Activated CD4-positive, alpha-beta T cell treated with anti-CD3 and anti-CD28 coated beads, Interleukin-2, amount 10 ng/mL, durations not matched to agents 7 days and 5 days (primary cell): ENCODE measurements at places on chromosomes 7 and 10. TPM values are rescaled to one million over a fixed set of nuclear protein-coding genes. Genes with fewer than 3 reads are reported as not detected.

The TMUB1 gene
- 73.7 TPM for total RNA-seq

The SLC16A9 gene
- total RNA-seq, result 0.08 TPM

The SFTPA1 gene
- total RNA-seq, result not detected

The OPALIN gene
- not detected for total RNA-seq

The MLXIPL gene
- not detected for total RNA-seq

The LAMTOR4 gene
- total RNA-seq, result 124 TPM

DNA sequence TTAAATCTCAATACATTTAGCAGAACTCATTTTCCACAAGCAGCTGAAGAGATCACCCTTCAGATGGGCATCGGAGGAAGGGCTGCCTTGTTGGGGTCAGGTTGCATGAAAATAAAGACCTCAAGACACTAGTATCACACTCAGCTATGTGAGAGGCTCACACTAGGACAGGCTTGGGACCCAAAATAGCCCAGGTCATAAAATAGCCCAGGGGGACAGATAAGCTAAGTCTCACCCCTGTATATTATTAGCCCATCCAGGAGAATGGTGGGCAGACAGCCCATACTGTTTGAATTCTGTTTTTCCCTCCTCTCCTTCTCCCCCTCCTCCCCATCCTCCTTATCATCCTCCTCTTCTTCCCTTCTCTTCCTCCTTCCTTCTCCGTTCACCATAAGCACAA lies 415.1 kb upstream of the C7orf33 start:
- H3K36me3 ChIP-seq, result no peaks in the 10 kb centered on the region
- H3K4me3 ChIP-seq, result no peak overlapping the region
- H3K27me3 ChIP-seq, result no peaks in the 10 kb centered on the region
- no peak overlapping the region for H3K27ac ChIP-seq

- DNase-seq, result no peak
- no peak overlapping the region for H3K4me3 ChIP-seq
- H3K27me3 ChIP-seq, result peaks cover 88% of the 10 kb centered on the region
- H3K27ac ChIP-seq, result peak overlapping the region; percentile 79
Observed at GRCh38 chr7:101172005-101172853, 6.9 kb upstream of the VGF start.

DNA sequence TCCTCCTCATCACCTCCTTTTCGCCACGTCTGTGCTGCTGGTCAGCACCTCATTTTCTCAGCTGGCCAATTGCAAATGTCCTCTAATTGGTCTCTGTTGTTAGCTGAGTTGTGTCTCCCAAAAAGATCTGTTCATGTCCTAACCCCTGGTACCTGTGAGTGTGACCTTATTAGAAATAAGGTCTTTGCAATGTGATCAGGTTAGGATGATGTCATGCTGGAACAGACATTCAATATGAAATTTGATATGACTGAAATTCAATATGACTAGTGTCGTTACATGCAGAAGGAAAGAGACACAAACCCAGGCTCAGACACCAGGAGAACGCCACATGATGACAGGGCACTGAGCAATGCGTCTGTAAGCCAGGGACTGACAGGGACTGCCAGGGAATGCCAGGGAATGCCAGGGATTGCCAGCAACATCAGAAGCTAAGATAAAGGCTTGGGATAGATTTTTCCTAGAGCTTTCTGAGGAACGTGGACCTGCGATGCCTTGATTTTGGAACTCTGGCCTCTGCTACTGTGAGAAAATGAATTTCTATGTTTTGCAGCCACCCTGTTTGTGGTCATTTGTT lies 77.5 kb upstream of the CXCL12 start:
- H3K27ac ChIP-seq, result no peak overlapping the region
- DNase-seq, result no peak
- H3K4me1 ChIP-seq, result no peaks in the 10 kb centered on the region
- H3K27me3 ChIP-seq, result peaks cover 2% of the 10 kb centered on the region
- H3K36me3 ChIP-seq, result no peaks in the 10 kb centered on the region
- no peak overlapping the region for H3K4me3 ChIP-seq

GRCh38 chr7:2282185-2282751 lies 32.0 kb downstream of the SNX8 start:
- H3K36me3 ChIP-seq, result no peaks in the 10 kb centered on the region
- no peak overlapping the region for H3K27ac ChIP-seq
- peaks cover 5% of the 10 kb centered on the region for H3K4me1 ChIP-seq

- peaks cover 6% of the 10 kb centered on the region for H3K27me3 ChIP-seq
- no peaks in the 10 kb centered on the region for H3K4me1 ChIP-seq
- no peak for DNase-seq
Observed at GRCh38 chr10:80770239-80770638, 232.5 kb downstream of the SH2D4B start.

DNA sequence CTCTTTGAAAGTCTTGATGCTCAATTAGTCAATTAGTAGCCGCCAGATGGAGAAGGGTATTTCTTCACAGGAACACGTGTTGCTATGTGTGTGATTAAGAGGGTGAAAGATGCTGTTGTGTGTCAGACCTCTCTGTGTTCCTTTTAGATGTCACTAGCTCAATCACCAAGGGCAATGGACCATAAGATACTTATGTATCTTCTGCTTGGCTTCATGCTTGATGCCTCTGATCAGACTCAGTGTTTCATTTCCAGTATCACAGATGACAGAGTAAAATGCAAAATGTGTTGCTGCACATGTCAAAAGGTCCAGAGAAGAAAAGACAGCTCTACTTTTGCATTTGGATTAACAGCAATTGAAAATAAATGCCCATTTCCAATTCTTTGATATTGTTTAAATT lies 865.9 kb downstream of the CNTNAP2 start:
- H3K27ac ChIP-seq, result no peak overlapping the region
- H3K27me3 ChIP-seq, result no peaks in the 10 kb centered on the region
- no peaks in the 10 kb centered on the region for H3K4me1 ChIP-seq
- no peak overlapping the region for H3K4me3 ChIP-seq
- DNase-seq, result no peak

DNA sequence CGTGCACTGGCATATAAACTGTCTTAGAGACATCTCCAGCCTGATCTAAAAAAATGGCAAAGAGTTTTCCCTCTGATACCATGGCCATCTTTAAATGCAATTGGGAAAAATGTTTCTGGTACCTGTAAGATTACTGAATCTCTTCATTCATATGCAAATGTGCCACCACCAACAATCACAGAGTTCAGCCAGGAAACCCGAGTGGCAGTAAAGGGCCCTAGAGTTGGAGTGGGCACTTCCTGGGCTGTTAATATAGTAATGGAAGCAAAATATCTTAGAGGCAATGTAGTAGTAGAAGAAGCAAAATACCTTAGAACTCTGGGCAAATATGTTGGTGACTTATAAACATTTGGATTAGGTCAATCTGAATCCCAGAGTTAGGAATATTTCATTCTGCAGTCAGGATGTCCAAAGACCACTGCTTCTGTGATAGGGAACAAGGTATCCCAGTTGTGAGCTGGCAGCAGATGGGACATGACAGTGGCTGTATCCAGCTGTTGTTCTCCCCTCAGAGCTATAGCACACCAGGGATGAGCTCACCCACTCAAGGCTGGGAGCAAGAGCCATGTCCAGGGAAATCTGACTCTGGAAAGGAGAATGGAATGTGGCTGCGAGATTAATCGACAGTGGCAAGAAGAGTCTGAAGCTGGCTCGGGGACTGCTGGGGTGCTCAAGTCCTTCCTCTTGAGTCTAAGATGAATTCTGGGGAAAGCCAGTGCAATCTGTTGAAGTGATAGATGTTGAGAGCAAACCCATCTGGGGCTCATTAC lies 332.1 kb downstream of the PHTF2 start:
- H3K36me3 ChIP-seq, result no peaks in the 10 kb centered on the region
- H3K27me3 ChIP-seq, result peaks cover 2% of the 10 kb centered on the region
- no peak overlapping the region for H3K4me3 ChIP-seq
- H3K27ac ChIP-seq, result no peak overlapping the region
- no peaks in the 10 kb centered on the region for H3K4me1 ChIP-seq
- DNase-seq, result no peak

- peaks cover 51% of the 10 kb centered on the region for H3K4me1 ChIP-seq
- DNase-seq, result no peak
- H3K4me3 ChIP-seq, result peak overlapping the region; percentile 97
- H3K27me3 ChIP-seq, result no peaks in the 10 kb centered on the region
- peaks cover 10% of the 10 kb centered on the region for H3K36me3 ChIP-seq
Observed at GRCh38 chr7:150370612-150371071, 2.0 kb downstream of the REPIN1 start.

GRCh38 chr10:48981310-48981907 lies 41.8 kb upstream of the LRRC18 start:
- DNase-seq, result peak; percentile 41
- H3K36me3 ChIP-seq, result no peaks in the 10 kb centered on the region
- H3K4me3 ChIP-seq, result no peak overlapping the region
- H3K4me1 ChIP-seq, result no peaks in the 10 kb centered on the region

- no peaks in the 10 kb centered on the region for H3K36me3 ChIP-seq
- DNase-seq, result no peak
- H3K27ac ChIP-seq, result no peak overlapping the region
- no peak overlapping the region for H3K4me3 ChIP-seq
- H3K4me1 ChIP-seq, result no peaks in the 10 kb centered on the region
Observed at GRCh38 chr7:23267357-23267756, 20.8 kb downstream of the GPNMB start.

DNA sequence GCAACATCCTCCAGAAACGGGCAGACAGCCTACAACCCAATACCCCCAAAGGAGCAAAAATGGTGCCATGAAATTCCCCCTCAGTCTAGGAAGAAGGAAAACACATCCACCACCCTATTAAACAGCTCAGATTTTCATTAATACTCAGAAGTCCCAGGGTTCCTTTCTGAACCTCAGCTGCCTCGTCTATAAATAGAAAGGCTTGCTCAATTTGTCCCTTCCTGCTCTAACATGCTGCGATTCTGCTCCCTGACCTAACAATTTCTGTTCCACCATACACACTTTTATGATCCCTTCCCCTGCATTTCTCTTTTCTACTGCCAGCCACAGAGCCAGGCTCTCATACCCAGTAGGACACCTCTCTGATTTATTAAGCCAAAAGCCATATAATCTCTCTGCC lies 68.1 kb downstream of the MTERF1 start:
- H3K27ac ChIP-seq, result no peak overlapping the region
- no peaks in the 10 kb centered on the region for H3K36me3 ChIP-seq
- no peaks in the 10 kb centered on the region for H3K27me3 ChIP-seq
- no peaks in the 10 kb centered on the region for H3K4me1 ChIP-seq
- no peak for DNase-seq

GRCh38 chr7:75729851-75730274 lies 8.9 kb downstream of the HIP1 start:
- no peak overlapping the region for H3K4me3 ChIP-seq
- H3K4me1 ChIP-seq, result peaks cover 20% of the 10 kb centered on the region
- no peaks in the 10 kb centered on the region for H3K36me3 ChIP-seq
- DNase-seq, result no peak
- H3K27me3 ChIP-seq, result no peaks in the 10 kb centered on the region
- H3K27ac ChIP-seq, result peak overlapping the region; percentile 71

DNA sequence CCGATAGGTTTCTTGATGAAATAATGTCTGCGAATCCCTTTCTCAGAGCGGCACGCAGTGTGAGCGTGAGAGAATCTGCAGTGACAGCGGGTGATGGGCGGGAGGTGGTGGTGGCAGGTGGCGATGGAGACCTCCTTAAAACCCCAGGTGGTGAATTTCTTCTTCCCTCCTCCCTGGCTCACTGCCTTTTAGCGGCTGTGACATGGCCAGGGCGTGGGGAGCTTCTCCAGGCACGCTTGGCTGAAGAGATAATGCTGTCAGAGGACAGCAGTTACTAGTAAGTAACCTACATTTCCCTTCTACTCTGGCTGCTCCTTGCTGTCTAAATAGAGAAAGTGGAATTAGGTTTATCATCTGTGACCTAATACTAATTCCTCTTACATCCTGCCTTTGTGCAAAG lies 141.4 kb upstream of the INSYN2A start:
- no peaks in the 10 kb centered on the region for H3K36me3 ChIP-seq
- no peaks in the 10 kb centered on the region for H3K4me1 ChIP-seq
- peaks cover 14% of the 10 kb centered on the region for H3K27me3 ChIP-seq

GRCh38 chr7:151461942-151462230 lies 21.9 kb upstream of the CRYGN start:
- DNase-seq, result no peak
